ENCODE measurements at places on chromosomes 7 and 10.
A peak's percentile ranks its signal among the peaks of the same experiment; 100 is the strongest.

- no peak for DNase-seq
These were observed 167.9 kb upstream of the PRSS1 start for GRCh38 chr7:142581341-142581740.

- DNase-seq: no peak
These were observed 50.0 kb downstream of the NKX6-2 start for GRCh38 chr10:132735923-132736391.

GRCh38 chr10:69874449-69874848 lies 72.7 kb downstream of the COL13A1 start:
- DNase-seq: no peak

DNA sequence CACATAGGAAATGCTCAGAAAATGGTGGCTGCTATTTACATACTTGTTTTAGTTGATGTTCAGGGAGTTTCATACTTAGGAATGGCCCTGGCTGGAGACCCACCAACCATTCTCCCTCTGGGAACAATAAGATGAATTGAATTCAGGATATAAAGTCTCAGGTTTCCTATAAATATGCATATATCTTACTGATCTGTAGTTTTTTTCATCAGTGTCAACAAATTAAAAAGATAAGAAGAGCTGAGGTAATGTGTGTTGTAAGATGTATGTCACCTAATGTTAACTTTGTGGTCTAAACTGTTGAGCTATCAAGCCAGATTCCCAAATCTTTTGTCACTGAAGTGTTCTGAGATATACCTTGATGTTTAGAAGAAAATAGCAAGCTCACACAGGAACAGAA lies 457.5 kb downstream of the MAGI2 start:
- DNase-seq: peak; percentile 17

GRCh38 chr10:89064748-89065147 lies 74.2 kb downstream of the FAS start:
- DNase-seq: no peak

- no peak for DNase-seq
These were observed 94.4 kb downstream of the FRMD4A start for GRCh38 chr10:14236341-14236740.

DNA sequence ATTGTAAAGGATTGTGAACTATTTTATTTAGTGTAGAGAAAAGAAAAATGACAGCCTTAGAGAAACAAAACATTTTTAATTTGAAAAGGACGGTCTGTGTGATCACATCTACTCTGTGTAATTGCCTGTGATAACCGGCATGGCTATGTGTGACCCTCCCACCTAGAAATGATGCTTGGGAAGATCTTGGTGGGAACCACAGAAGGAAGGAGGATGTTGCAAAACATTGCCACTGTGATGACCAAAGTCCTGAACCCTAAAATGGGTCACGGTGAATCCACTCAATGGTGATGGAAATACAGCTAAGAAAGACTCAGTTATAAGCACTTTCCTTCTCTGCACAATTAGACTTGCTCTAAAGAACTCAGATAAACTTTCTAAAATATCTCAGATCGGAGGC lies 221.3 kb upstream of the FRMD4A start:
- DNase-seq: no peak

GRCh38 chr7:42262964-42263363 lies 26.0 kb upstream of the GLI3 start:
- peak; percentile 55 for DNase-seq

DNA sequence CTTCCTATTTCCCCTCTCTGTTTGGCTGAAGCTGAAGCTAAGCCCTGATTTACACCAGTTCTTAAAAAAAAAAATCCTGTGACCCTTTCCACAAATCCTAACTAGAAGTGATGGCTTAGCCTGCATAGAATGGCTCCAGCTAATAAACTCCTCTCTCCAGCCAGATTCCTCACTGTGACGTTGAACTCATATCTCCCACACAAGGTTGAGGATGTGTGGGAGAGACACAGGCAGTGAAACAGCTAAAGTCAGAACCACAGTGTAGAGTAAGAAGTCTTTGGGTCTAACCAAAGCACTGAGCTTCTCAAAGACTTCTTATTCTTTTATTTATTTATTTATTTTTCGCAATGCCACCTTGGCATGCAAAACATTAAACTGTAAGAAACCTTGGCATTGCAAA lies 268.3 kb downstream of the SNX13 start:
- no peak for DNase-seq

- DNase-seq: no peak
These were observed 286.1 kb upstream of the KLF6 start for GRCh38 chr10:4070921-4071660.

- no peak for DNase-seq
These were observed 9.8 kb upstream of the LRRC61 start for GRCh38 chr7:150313367-150313809.

GRCh38 chr7:148914208-148914777 lies 30.2 kb upstream of the EZH2 start:
- no peak for DNase-seq

DNA sequence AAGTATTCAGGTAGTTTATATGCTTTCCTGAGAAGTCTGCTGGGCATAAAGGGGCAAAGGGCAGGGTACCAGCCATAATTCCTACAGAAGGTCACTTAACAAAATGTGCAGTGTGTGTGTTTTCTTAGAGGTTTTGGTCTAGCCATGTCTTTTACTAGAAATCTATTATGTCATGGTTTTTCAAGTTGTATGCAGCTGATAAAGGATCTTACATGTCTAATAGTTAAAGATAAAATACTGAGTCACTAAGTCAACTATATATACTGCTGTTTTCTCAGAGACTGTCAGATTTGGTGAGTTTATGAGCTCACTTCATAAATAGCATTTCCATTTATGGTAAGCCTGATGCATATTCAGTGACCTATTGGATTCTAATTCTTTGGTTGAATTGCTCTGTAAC lies 7.7 kb downstream of the CASP2 start:
- no peak for DNase-seq

DNA sequence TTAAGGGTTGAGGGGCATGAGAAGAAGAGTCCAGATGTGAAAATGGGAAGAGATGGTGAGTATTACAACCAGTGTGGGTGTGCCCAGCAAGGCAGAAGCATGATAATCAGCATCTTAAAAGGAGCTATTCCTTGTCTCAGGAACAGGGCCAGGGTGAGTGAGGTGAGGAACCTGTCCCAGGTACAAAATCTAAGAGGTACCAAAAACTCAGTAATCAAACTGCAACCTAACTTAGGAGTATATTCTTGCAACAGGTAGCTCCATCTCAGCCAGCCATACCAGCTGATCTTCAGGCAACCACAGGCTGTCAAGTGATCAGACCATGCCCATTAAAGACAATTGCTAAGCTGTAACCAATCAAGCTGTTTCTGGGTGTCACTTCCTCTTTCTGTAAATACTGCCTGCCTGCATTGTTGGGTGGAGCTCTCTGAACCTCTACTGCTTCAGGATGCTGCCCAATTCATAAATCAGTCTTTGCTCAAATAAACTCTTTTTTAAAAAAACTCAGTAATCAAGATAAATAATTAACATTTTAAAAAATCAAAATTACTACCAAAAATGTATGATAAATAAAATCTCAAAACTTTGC lies 7.4 kb downstream of the KEL start:
- no peak for DNase-seq

- no peak for DNase-seq
These were observed 27.3 kb downstream of the GSDME start for GRCh38 chr7:24730018-24730369.

- DNase-seq: no peak
These were observed 129.2 kb upstream of the SEC61G start for GRCh38 chr7:54888067-54888733.

DNA sequence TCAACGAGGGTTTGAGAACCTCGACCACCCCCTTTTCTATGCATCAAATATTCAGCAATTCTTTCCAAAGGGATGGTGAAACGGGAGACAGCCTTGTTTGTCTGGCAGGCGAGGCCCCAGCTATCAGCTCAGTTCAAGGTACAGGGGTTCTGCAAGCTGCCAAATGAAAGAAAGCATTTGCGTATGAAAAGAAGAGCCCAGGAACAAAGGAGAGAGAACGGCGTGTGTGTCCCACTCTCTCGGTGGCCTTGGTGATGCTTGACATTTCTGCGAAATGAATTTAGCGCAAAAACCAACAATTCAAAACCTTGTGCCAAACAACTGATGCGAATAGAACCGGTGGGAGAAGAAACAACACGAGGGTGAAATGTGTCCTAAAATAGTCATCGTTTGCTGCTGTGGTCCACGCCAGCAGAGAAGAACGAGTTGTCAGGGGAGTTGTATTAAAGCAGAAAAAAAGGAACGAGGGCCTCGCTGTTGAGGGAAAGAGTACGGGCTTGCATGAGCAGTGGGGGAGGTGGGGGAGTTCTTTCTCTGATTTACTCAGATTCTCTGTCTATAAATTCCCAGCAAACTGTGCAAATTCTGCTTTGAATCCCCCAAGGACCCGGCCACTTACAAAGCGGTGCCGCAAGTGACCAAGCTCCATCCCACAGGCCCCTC lies 97.7 kb downstream of the TMEM130 start:
- DNase-seq: no peak

- no peak for DNase-seq
These were observed 82.9 kb upstream of the WDR11 start for GRCh38 chr10:120768227-120768626.

DNA sequence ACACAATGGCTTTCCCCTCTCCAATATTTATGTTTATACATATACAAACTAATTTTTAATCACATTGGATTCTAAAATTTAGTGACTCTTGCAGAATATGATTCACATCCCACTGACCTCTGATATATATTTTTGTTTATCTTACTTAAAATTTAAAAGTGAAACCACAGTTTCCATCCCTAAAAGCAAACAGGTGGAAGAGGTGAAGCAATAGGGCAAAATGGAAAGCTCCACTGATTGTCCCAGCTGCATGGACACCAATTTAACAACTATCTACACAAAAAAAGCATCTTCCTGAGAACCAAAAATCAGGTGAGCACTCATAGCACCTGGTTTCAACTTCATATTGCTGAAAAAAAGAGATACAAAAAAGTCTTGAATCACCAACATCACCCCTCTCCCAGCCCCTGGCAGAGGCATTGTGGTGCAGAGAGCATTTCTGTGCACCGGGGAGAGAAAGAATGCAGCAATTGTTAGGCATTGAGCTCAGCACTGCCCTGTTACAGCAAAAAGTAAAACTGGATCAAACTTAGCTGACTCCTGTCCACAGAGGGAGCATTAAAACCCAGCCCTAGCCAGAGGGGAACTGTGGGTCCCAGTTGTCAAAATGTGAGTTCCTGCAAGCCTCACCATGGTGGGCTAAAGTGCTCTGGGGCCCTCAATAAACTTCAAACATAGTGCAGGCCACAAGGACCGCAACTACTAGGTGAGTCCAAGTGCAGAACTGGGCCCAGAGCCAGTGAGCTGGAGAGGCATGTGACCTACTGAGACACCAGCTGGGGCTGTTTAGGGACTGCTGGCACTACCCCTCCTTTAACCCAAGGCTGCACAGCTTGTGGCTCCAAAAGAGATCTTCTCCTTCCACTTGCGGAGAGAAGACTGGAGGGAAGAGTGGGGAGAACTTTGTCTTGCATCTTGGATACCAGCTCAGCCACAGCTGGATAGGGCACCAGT lies 92.1 kb downstream of the SIRT1 start:
- DNase-seq: no peak

- no peak for DNase-seq
These were observed 1274.0 kb upstream of the CELF2 start for GRCh38 chr10:9743639-9744038.

DNA sequence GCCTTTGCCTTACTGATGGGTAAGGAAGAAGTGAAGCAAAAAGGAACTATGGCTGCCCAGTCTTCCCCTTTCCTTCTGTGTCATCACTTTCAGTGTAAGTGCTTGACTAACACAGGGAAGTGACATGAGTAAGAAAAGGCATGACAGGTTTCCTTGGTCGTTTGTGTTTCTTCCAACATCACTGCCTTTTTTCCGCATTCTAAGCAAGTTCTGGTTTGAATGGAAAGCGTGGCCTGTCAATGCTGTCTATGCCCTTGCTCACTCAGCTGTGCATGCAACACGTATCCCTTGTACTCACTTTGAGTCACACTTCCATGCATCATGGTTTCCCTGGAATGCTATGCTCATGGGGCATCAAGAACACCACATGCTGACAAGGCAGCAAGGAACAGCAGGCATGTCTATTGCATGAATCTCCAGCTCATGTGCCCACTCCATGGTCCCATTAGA lies 111.8 kb downstream of the OAT start:
- no peak for DNase-seq

GRCh38 chr7:148962440-148962822 lies 65.9 kb downstream of the PDIA4 start:
- DNase-seq: no peak

- DNase-seq: no peak
These were observed 187.5 kb upstream of the AOAH start for GRCh38 chr7:36911788-36912187.

DNA sequence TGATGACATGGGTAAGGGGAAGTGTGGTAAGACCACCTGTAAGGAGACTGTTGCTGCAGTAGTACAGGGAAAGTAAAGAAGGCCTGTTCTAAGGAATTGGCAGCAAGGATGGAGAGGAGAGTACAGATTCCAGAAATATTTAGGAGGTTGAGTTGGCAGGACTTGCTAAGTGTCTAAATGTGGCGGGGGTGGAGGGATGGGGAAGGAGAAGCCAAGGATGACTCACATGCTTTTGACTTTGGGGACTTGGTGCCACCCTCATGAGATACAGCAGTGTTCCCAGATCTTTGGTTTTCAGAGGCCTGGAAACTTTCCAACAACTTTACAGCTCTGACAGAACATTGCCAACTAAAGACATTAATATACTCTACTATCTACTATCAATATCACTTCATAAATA lies 45.4 kb downstream of the CDK6 start:
- no peak for DNase-seq

- DNase-seq: no peak
These were observed 31.3 kb upstream of the DAGLB start for GRCh38 chr7:6479067-6479466.

DNA sequence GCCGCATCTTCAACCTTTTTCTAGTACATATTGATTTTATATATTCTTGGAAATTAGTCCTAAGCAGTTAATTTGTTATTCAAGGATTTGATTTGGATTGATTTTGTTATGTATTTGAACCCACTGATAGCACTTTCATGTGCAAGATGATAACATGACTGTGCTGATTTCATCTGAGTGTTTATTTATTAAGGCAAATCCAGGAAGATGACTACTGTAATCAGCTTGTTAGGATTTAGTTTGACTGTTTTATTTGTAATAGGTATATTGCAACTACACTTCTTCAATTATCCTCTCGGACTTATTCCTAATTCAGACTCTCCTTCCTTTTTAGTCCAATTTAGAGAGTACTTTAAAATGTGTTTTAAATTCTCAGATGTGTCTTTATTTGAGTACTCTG lies 75.1 kb upstream of the PRKG1 start:
- DNase-seq: no peak

- DNase-seq: no peak
These were observed 81.1 kb downstream of the PLPP4 start for GRCh38 chr10:120538091-120538490.

- DNase-seq: no peak
These were observed 96.4 kb upstream of the DIP2C start for GRCh38 chr10:785861-786214.
